ENCODE measurements at places on chromosomes 11 and 22.

- peaks cover 33% of the 10 kb centered on the region for H3K36me3 ChIP-seq
- no peak overlapping the region for H3K4me3 ChIP-seq
- peaks cover 7% of the 10 kb centered on the region for H3K4me1 ChIP-seq
- no peak overlapping the region for H3K27ac ChIP-seq
- no peaks in the 10 kb centered on the region for H3K27me3 ChIP-seq
Observed at GRCh38 chr22:23822101-23822671, 16.6 kb downstream of the DERL3 start.

- H3K4me3 ChIP-seq = no peak overlapping the region
- peaks cover 2% of the 10 kb centered on the region for H3K27me3 ChIP-seq
- no peak overlapping the region for H3K27ac ChIP-seq
- no peaks in the 10 kb centered on the region for H3K36me3 ChIP-seq
- no peaks in the 10 kb centered on the region for H3K4me1 ChIP-seq
Observed at GRCh38 chr11:111351374-111352055, 27.6 kb downstream of the POU2AF1 start.

- peak; percentile 96 for DNase-seq
- H3K27ac ChIP-seq = peak within 1 kb of the TSS; percentile 80
- H3K27me3 ChIP-seq = no peaks in the 10 kb centered on the region
- H3K36me3 ChIP-seq = peaks cover 5% of the 10 kb centered on the region
Observed at GRCh38 chr11:65111744-65112545, at the start of gene TM7SF2. Gene TM7SF2, plus strand, starts transcription at chr11:65111872. Its CDS starts 144 bp downstream, at chr11:65112016.

- no peaks in the 10 kb centered on the region for H3K27me3 ChIP-seq
- H3K4me1 ChIP-seq = peaks cover 40% of the 10 kb centered on the region
- DNase-seq = no peak
- H3K27ac ChIP-seq = peak overlapping the region; percentile 95
Observed at GRCh38 chr11:77636731-77637344, 756 bp downstream of the CLNS1A start.

GRCh38 chr11:32171445-32171844 is 80.6 kb downstream of the RCN1 start:
- H3K4me3 ChIP-seq = no peak overlapping the region
- peaks cover 13% of the 10 kb centered on the region for H3K4me1 ChIP-seq
- no peak overlapping the region for H3K27ac ChIP-seq
- DNase-seq = no peak
- H3K27me3 ChIP-seq = peaks cover 3% of the 10 kb centered on the region

GRCh38 chr22:38513063-38513462 is 7.0 kb upstream of the DDX17 start:
- DNase-seq = peak; percentile 50
- no peaks in the 10 kb centered on the region for H3K27me3 ChIP-seq
- no peaks in the 10 kb centered on the region for H3K36me3 ChIP-seq
- peaks cover 2% of the 10 kb centered on the region for H3K4me1 ChIP-seq
- H3K27ac ChIP-seq = no peak overlapping the region

- H3K36me3 ChIP-seq = no peaks in the 10 kb centered on the region
- H3K4me3 ChIP-seq = no peak overlapping the region
- no peaks in the 10 kb centered on the region for H3K4me1 ChIP-seq
- H3K27ac ChIP-seq = no peak overlapping the region
- no peaks in the 10 kb centered on the region for H3K27me3 ChIP-seq
Observed at GRCh38 chr22:50720301-50721256, 17.4 kb upstream of the ACR start.

- H3K4me1 ChIP-seq = no peaks in the 10 kb centered on the region
- H3K27me3 ChIP-seq = no peaks in the 10 kb centered on the region
- H3K27ac ChIP-seq = no peak overlapping the region
- no peak for DNase-seq
- H3K36me3 ChIP-seq = no peaks in the 10 kb centered on the region
Observed at GRCh38 chr22:17536269-17536668, 27.0 kb upstream of the SLC25A18 start.

DNA sequence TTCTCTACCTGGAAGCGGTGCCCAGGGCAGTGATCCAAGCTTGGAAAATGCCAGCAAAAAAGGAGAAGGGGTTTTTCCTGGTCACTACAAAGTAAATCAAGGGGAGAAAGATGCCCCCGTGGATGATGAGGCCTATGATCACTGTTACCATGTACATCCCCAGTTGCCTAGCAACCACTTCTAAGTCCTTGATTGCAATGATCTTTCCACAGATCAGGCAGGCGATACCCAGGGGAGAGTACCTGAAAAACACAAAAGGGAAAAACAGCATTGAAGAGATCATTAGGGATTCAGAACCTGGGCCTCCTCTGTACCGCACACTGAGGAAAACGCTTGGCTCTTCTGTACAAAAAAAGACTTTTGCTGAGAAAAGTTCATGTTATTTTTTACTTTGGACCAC is 127.1 kb downstream of the SLC1A2 start:
- no peak for DNase-seq
- no peaks in the 10 kb centered on the region for H3K36me3 ChIP-seq
- H3K27ac ChIP-seq = no peak overlapping the region
- H3K4me1 ChIP-seq = peaks cover 21% of the 10 kb centered on the region

GRCh38 chr11:76234416-76235232 is 28.3 kb upstream of the WNT11 start:
- peak; percentile 56 for DNase-seq
- H3K27me3 ChIP-seq = no peaks in the 10 kb centered on the region
- peaks cover 6% of the 10 kb centered on the region for H3K36me3 ChIP-seq

DNA sequence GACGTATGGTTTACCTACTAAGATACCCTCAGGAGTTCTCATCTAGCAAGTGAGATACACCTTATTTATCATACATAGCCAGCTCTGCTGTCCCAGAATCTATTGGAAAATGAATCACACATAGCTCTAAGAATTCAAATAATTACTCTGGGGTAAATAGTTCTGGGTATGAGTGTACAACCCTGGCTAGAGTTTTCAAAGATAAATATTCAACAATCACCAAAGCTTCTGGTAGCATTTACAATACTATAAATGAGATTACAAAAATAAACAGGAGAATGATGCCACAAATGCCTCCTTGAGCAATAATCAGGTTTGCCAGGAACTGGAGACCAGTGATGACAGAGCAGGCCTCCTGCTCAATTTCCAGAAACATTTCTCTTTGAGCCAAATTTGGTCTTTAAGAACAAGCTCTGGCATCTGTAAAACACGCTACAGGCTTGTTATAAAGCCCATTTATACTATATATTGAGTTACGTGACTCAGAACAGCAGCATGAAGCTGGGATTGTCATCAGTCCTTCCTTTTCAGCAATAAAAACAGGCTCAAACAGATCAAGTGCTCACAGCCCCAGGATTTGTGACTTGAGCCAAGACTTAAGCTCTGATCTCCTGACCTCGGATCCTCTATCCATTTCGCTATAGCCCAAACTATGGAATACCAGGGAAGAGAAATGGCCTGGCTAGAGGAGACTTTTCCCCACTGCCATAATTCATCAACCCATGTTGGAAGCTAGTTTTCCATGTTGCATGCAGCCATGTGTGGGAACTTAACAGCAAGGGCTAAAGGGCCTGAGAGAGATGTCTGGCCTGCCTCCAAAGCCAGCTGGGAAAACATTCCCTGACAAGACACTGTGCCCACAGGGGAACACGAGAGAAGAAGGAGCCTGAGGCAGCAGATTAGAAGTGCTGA is 19.7 kb downstream of the RAB30 start:
- H3K36me3 ChIP-seq = peaks cover 21% of the 10 kb centered on the region
- H3K4me1 ChIP-seq = peaks cover 51% of the 10 kb centered on the region
- no peak overlapping the region for H3K4me3 ChIP-seq
- peak overlapping the region; percentile 0 for H3K27ac ChIP-seq
- H3K27me3 ChIP-seq = no peaks in the 10 kb centered on the region
